ENCODE measurements at places on chromosomes 11 and 22.

DNA sequence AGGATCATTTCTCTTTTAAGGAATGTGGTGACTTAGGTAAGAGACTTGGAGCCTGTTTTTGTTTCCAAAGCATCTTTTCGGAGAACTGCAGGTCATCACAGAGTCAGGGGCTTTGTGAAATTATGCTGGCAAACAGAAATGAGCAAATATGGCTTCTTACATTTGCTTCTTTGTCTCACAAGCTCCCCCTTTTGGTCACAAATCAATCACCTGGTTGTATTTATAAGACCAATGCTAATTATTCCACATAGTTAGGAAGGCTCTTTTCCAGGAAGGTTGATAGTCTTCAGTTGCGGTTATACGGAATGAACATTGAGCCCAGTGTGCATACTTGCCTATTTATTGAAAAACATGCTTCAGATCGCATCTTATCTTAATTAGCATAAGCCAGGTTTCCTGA is 34.6 kb upstream of the CEP126 start:
- no peak for DNase-seq

DNA sequence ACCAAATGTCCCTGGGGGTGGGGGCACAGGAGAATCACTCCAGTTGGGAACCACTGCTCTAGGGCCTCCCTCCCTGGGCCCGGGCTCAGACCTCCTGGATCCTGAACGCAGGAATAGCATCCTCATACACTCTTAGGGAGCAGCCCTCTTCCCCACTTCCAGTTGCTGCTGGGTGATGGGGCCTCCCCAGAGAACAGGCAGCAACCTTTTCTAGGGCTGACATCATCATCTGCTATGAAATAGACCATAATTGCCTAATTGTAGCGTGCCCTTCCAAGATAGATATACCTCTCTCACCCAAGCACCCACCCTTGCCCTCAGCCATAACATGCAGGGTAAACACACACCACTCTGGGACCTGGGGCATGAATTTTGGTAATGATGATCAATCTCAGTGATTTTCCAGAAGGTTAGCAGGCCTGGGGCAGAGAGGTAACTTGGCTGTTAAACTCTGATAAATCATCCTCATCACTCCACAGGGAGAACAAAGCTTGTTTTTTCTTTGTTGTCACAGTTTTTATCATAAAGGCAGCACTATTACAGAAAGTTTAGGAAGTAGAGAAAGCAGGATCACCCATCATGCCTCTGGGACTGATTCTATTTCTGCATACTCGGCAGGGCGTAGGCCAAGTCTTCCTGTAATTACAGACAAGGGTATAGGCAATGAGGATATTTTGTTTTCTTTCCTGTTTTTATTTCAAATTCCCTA is 88.3 kb upstream of the PRDM11 start:
- DNase-seq: no peak

- no peak for DNase-seq
These were observed 1086.3 kb upstream of the CCDC90B start for GRCh38 chr11:84372381-84372950.

DNA sequence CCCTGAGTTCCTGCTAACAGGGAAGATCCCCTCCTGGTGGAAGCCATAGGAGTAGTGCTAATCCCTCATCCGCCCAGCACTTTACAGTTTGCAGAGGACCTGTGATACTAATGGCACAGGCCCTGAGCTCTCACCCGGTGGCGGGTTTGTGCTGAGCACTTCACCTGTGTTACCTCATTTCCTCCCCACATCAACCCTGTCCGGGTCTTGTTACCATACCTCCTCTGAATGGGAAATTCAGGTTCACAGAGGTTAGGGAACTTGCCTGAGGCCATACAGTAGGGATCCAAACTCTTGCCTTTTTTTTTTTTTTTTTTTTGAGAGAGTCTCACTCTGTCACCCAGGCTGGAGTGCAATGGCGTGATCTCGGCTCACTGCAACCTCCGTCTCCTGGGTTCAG is 25.2 kb downstream of the CAPN1 start:
- DNase-seq: no peak

DNA sequence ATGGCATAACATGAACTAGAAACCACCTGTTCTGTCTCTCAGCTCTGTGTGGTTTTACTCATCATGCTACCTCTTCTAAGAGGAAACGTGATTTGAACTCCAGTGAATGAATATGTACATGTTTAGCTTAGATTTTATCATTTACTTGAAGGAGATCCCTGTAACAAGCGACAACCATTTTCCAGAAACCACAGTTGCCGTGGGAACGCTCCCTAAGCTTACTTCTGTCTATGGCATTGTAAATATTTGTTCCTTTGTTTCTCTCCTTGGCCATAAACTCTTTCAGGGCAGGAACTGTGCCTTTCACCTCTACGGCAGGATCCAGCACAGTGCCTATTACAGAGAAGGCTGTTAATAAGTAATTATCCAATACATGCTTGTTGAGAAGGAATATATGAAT is 17.1 kb upstream of the TPH1 start:
- no peak for DNase-seq
